GM04504 (cell line): ENCODE measurements at places on chromosomes 16 and 17.

DNA sequence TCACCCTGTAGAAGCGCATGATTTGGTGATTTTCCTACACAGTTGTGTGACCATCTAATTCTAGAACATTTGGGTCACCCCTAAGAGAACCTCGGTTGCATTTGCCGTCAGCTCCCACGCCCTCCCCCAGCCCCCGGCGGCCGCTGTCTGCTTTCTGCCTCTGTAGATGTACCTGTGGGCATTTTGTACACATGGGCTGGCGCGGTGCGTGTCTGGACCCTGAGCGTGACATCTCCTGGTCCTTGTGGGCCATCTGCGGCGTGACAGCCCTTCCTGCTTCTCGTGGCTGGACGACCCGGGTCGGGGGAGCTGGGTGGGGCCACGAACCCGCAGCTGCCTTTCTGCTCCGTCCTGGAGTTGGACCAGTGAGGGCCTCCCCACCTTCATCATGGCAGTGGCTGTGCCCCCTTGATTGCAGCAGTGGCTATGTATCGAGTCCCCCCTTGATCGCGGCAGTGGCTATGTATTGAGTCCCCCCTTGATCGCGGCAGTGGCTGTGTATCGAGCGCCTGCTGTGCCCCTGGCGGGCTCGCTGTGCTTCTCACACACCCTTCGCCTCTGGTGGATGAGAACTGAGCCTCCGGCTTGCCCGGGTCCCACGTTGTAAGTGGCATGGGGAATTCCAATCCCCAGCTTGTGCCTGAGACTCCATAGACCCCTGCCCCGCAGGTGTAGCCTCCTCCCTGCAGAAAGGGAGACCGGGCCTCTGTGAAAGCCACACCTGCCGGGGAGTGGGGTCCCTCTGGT, 24.1 kb downstream of the GSE1 start:
- no peak for DNase-seq

DNA sequence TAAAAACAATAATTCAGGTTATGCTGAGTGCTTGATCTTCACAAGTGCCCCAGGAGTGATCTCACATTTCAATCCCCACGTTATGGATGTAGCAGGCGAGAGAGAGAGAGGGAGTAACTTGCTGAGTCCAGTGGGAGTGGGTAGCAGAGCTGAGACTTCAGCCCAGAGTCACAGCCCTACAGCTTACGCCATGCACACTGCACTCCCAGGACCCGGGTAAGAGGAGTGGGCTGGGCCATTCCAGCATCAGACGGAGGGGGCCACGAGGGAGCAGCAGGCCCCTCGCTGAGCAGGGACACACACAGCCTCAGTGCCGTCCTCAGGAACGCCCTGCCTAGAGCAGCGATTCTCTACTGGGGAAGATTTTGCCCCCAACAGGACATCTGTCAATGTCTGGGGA, 9.8 kb upstream of the KIF19 start:
- no peak for DNase-seq

DNA sequence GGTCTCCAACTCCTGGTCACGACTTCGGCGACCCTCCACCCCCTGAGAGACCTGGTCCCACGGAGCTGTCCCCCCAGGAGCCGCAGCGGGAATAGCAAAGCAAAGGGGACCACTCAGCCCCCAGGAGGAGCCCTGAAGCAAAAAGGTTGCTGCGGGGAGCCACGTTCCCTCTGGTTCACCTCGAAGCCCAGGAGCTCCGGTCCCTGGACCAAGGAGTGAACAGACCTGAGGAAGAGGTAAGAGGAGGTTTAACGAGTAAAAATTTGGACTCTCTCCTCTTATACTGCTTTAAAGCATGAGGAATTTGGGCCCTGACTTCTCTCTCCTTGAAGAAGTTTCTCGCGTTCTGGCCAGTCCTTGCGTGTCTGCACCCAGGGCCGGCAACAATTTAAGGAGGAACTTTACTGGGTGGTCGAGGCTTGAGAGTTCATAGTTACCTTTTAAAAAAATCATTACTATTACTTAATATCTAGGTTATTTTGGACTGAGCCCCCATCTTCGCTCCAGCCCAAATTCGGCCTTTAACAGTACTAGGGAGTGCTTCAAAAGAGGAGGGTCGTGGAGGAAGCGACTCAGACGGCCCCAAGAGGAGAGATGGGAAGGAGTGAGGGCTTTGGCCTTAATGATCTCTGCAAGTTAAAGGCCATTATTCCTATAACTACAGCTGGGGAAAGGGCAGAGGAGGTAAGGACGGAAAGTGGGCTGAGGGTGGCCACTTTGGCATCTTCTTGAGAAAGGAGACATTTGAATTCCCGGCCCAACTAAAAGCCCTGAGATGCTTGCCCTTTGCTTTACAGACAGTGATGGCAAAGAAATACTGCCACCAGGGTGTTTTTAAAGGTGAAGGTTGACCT, 16.9 kb upstream of the HOXB9 start:
- DNase-seq = no peak

GRCh38 chr17:80220054-80220735, at the start of the genes SGSH and SLC26A11:
Gene SGSH, minus strand, starts transcription at chr17:80220333. Its CDS starts 20 bp downstream, at chr17:80220313.
Gene SLC26A11, plus strand, starts transcription at chr17:80220427. Its CDS starts 1,134 bp downstream, at chr17:80221561.
- peak; percentile 26 for DNase-seq

DNA sequence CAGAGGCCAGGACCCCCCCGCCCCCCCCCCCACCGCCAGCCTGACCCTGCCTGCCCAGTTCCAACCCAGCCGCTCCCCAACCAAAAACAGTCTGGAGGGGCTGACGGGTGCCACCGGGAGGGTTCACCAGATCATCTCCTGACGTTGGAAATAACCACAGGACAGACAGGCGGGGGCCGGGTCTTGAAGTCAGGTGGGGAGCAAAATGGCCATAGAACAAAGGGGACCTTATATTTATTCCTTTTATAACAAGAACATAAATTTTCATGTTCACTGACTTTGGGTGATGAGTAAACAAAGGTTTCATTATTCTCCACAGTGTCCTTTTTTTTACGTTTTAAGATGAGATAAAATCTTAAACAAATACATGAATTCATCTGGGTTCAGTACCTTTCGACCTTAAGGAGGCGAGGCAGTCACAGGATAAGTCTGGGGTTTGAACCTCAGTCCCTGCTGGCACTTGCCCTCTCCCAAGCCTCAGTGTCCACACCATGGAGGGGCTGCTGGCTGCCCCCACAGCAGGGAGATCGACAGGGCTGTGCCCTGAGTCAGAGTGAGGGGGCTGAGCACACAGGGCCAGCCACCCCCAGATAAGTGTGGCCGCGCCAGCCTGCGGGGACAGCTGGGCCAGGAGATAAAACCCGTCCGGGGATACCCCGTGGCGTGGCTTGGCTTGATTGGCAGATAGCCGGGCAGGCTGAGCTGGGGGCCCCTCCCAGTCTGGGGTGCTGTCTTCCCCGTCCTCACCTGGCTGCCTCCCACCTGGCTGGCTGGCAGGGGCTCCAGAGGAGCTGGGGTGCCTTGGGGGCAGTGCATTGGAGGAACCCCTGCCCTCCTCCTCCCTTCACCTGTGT, 15.0 kb downstream of the SLC7A5 start:
- no peak for DNase-seq

DNA sequence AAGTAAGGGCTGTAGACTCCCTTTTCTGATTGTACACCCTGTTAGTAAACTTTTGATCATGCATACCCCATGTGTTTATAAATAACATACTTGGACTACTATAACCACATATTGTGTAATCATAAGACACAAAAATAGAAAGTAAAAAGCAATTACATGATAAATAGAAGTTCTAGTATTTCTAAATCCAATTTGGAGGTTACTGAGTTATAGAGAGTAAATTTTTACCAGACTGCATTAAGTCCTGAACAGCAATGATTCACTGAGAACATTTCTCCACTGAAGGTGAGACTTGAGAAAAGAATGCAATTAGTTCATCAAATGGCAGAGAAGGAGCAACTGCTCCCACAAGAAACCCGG, 7.7 kb upstream of the TBKBP1 start:
- peak; percentile 19 for DNase-seq

DNA sequence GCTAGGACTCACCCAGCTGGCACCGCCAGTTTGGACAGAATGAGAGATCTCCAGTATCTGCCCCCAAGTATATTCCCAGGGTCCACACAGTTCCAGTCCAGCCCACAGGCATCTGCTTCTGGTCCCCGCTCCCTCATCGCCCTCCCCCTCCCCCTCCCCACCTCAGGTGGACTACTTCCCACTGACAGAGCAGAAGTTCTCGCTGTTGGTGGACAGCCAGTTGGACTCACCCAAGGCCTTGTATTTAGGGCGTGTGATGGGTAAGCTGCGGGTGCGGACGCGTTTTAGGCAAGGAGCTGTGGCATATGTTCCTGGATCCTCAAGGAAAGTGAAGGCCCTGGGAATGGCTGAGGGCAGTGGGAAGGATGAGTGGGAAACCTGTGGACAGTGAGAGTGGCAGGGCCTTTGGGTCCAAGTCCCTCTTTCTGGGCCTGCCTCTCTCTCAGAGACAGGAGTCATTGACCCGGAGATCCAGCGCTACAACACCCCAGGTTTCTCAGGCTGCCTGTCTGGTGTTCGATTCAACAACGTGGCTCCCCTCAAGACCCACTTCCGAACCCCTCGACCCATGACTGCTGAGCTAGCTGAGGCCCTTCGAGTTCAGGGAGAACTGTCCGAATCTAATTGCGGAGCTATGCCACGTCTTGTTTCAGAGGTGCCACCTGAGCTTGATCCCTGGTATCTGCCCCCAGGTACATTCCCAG, 14.9 kb downstream of the CNTNAP1 start:
- no peak for DNase-seq

GRCh38 chr16:85659805-85660511, 28.8 kb downstream of the GINS2 start:
- no peak for DNase-seq

DNA sequence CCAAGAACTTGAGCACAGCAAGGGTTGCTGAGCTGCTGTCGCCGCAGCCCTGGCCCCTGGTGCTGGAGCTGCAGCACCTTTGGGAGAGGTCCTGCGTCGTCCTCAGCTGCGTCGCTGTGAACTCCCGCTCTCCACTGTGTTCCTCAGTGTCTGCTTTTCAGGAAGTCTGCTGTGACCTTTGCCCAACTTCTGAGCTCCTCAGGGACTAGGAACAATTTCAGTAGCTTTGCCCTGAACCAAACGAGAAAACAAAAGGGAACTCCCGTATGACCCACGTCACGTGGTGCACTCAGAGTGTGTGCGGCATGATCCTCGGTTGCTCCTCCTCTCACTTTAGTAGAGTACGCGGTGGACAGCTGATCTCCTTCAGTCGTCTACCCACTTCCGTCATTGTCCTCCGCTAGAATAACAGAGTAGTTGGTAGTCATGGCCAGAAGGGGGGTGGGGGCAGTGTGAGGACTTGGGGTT, 44.2 kb downstream of the WDR45B start:
- DNase-seq = no peak

DNA sequence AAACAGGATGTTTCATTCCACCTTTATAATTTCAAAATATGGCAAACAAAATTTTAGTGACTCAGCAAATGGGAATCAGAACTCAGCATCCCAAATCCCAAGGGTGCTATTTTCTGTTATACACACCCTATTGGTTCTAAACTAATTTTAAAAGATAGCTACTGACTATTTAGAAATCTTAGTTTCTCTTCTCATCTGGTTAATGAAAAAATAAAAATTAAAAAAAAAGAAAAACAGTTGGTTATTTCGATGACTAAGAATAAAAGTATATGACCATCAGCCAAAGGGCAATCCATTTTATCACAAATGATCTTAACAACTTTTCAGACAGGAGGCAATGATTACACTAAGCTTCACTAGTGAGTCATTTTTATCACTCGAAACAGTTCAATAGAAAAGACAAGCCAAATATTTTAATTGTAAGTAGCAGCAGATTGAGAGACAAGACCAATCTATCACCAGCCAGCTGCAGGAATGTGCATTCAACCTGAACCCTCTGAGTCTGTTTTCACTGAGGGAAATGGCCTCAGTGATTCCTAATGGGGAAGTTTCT, 15.2 kb downstream of the PHLPP2 start:
- DNase-seq = peak; percentile 52

DNA sequence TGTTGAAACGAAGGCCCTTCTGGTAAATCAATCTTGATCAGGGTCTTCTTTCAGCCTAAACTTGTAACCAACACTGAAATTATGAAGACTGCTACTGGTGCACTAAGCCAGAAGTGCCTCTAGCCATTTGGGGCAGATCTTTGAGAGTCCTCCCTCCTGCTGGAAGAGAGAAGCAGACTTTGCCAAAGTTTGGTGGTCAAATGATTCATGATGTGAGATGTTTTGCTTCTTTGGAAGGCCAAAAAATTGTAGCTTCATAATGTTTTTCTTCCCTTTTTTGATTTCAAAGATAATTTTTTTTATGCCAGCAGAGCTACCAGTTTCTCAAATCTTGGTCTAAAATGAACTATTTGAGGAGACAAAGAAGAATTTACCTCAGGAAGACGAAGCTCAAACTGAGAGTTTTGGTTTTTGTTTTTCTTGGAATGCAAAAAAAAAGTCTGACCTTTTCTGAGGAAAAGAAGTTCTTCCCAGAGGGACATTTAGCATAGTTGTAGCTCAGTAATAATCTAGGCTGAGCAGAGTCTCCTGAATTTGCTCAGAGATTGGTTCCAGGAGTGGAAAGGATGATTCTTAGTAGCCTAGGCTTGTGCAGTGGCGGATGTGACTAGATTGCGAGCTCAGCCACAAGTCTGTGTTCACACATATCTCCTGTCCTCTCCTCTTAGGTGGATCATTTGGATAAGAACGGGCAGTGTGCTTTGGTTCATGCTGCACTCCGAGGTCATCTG, 50.9 kb downstream of the CYB561 start:
- peak; percentile 58 for DNase-seq

DNA sequence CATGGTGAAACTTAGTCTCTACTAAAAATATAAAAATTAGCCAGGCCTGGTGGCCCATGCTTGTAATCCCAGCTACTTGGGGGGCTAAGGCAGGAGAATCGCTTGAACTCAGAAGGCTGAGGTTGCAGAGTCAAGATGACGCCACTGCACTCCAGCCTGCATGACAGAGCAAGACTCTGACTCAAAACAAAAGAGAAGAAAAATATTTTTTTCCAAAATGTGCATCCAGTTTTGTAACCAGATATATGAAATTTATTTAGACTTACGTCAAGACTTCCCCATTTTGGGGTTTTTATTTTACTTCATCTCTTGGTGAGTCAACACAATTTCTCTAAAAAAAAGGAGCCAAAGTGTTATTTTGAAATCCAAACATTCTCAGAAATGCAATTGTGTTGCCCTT, 5.5 kb upstream of the TM4SF5 start:
- DNase-seq = no peak

DNA sequence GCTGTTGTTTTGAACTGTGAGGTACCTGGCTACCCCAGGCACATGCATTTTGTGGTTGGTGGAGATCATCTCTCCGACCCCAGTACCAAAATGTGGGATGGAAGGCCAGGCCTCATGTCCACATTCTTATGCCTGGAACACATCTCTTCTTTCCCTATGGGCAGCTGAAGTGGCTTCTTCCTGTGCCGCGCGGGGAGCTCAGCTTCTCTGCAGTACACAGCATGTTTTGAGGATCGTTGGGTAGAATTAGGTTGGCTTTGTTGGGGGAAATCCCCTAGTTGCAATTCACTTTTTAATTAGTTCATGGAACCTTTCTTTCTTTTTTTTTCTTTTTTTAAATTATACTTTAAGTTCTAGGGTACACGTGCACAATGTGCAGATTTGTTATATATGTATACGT, 242.1 kb downstream of the MSI2 start:
- DNase-seq = no peak
